ENCODE measurements at places on chromosomes 16 and 17. TPM values are rescaled to one million over a fixed set of nuclear protein-coding genes. Genes with fewer than 3 reads are reported as not detected.

Gene ANKFN1
- not detected for total RNA-seq

Gene CSH2
- not detected for total RNA-seq

Gene MYADML2
- not detected for total RNA-seq

Gene TBC1D28
- total RNA-seq = not detected

Gene ARL5C
- total RNA-seq = not detected

Gene CRHR1
- total RNA-seq = not detected

Gene MSLN
- total RNA-seq = 2.0 TPM

Gene CD300LD
- total RNA-seq = not detected

Gene PRR14
- 12.0 TPM for total RNA-seq

Gene PTX4
- total RNA-seq = 1.9 TPM

Gene FAM20A
- 5.3 TPM for total RNA-seq

Gene ADAP2
- not detected for total RNA-seq

Gene PLCG2
- under 0.01 TPM for total RNA-seq

Gene ABCC6
- 0.09 TPM for total RNA-seq

Gene JMJD8
- 58.7 TPM for total RNA-seq

Gene TBC1D3C
- total RNA-seq = not detected

Gene SDK2
- total RNA-seq = 0.93 TPM

Gene OR4D1
- total RNA-seq = not detected

Gene NOL3
- total RNA-seq = 26.1 TPM

Gene UMOD
- total RNA-seq = not detected

Gene SCARF1
- under 0.01 TPM for total RNA-seq

Gene TLK2
- total RNA-seq = 22.8 TPM

Gene CDT1
- total RNA-seq = 5.4 TPM

Gene G6PC1
- not detected for total RNA-seq

Gene RGS11
- total RNA-seq = 0.94 TPM

Gene PLEKHG4
- 8.6 TPM for total RNA-seq

Gene CLDN7
- 0.17 TPM for total RNA-seq

Gene MYO1C
- 129 TPM for total RNA-seq

Gene TM4SF5
- not detected for total RNA-seq

Gene VAT1L
- 1.3 TPM for total RNA-seq

Gene TEX2
- total RNA-seq = 13.3 TPM

Gene PROCA1
- total RNA-seq = 2.0 TPM

Gene PITPNM3
- total RNA-seq = 4.9 TPM

Gene MCRIP2
- 23.7 TPM for total RNA-seq

Gene SLC38A8
- total RNA-seq = not detected

Gene DOC2B
- under 0.01 TPM for total RNA-seq
